Breast epithelium (tissue), 4 donors: ENCODE measurements at places on chromosomes 7 and 10. TPM values are rescaled to one million over a fixed set of nuclear protein-coding genes. Genes with fewer than 3 reads are reported as not detected.

DNA sequence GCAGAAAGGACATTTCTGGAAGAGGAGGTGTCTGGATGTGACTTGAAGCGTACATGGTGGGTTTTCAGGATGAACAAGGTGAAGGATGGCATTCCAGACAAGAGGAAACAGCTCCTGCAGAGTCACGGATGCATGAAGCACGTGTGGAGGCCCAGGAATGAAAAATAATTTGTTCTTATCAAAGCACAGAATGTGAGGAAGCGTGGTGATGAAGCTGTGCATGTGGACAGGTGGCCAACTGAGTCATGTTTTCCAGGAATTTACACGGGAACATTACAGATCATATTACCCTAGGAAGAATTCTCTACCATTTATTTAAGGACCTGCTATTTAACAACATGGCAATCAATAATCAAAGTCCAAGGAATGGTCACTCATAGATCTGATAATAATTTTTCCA, 413.2 kb upstream of the KLF6 start:
- no peak for DNase-seq
- no peaks in the 10 kb centered on the region for H3K27me3 ChIP-seq
- no peaks in the 10 kb centered on the region for H3K36me3 ChIP-seq
- H3K4me3 ChIP-seq, result no peak overlapping the region

ELFN1 gene
- total RNA-seq, result 1.3 TPM

TEX47 gene
- total RNA-seq, result not detected

DNA sequence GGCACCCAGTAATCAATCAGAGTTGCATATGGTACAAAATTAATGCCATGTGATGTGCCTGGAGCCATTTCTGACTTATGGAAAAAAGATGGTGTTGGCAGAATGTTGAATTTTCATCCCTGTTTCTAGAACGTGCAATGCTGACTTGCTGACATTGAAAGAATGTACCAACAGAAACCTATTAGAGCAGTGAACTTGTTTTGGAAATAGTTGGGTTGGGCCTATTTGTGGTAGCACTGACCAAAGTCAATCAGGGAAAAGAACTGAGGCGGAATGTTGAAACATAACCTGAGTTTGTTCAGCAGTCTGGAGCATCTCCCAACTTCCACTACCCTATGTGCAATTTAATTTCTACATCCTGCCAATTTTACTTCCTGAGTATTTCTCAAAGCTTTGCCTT, 11.7 kb upstream of the KIAA1217 start:
- H3K36me3 ChIP-seq, result no peaks in the 10 kb centered on the region
- DNase-seq, result no peak
- no peaks in the 10 kb centered on the region for H3K27me3 ChIP-seq
- H3K4me1 ChIP-seq, result no peaks in the 10 kb centered on the region
- H3K4me3 ChIP-seq, result no peak overlapping the region

- DNase-seq, result no peak
- no peaks in the 10 kb centered on the region for H3K27me3 ChIP-seq
- H3K36me3 ChIP-seq, result no peaks in the 10 kb centered on the region
- no peak overlapping the region for H3K27ac ChIP-seq
Measured at GRCh38 chr10:2543142-2543886, 524.0 kb upstream of the PFKP start.

- no peaks in the 10 kb centered on the region for H3K4me1 ChIP-seq
- no peak for DNase-seq
- H3K27me3 ChIP-seq, result no peaks in the 10 kb centered on the region
- peak overlapping the region; percentile 67 for H3K27ac ChIP-seq
- peak overlapping the region; percentile 54 for H3K4me3 ChIP-seq
- no peaks in the 10 kb centered on the region for H3K36me3 ChIP-seq
Measured at GRCh38 chr10:100346351-100346764, 675 bp upstream of the SCD start.

DNA sequence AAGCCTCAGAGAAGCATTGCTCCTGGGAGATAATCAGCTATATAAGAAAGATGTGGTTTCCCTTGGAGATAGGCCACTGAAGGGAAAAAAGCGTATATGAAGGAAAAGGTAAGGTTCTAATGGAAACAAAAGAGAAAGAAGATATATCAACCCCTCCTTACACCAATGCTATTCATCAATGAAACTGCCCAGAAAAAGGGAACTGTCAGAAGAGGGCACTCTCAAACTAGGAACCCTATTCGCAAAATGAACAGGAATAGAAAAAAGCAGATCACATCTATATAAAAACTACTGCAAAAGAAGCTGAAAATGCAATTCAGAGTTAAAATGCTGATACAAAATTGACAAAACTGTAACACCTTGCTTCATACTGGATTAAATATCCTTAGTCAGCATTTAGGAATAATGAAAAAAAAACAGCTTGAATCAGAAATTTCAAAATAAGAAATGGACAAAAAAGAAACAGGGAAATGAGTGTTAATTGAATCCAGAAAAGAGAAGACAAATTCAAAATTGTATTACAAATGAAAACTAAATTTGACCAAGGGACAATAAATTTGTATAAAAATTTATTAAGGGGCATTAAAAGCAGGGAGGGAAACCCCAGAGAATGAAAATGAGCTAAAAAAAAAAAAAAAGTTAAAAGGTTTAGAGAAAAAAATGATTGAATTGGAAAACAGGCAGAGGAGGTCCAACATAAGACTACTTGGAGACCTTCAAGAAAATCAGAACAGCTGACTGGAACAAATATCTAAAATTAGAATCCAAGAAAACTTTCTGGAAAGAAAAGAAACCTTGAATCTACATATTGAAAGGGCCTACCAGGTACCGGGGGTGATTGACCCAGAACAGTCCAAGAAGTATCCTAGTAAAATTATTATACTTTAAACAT, 17.9 kb downstream of the NHLRC2 start:
- no peaks in the 10 kb centered on the region for H3K27me3 ChIP-seq
- DNase-seq, result no peak
- H3K36me3 ChIP-seq, result no peaks in the 10 kb centered on the region
- no peak overlapping the region for H3K4me3 ChIP-seq
- H3K4me1 ChIP-seq, result no peaks in the 10 kb centered on the region

DNA sequence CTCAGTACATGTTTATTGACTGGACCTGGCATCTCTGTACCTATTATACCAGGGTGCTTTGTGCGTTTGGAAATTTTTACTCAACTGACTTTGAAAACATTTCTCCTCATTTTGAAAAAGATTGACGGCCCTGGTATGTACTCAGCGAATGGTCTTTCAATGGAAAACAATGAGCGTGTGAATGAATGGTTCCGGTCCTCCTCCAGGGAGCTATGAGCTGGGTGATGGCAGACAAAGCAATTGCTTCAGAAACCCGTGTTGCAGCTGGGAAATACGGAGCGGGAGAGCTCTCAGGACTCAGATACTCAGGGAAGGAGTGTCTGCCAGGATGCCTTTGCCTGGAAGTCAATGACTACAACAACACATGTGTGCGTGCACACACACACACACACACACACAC, 125.9 kb downstream of the PAXIP1 start:
- no peak overlapping the region for H3K27ac ChIP-seq
- no peaks in the 10 kb centered on the region for H3K36me3 ChIP-seq
- H3K27me3 ChIP-seq, result no peaks in the 10 kb centered on the region
- no peak overlapping the region for H3K4me3 ChIP-seq

- H3K36me3 ChIP-seq, result no peaks in the 10 kb centered on the region
- DNase-seq, result no peak
- H3K27me3 ChIP-seq, result no peaks in the 10 kb centered on the region
- no peak overlapping the region for H3K4me3 ChIP-seq
Measured at GRCh38 chr10:107611115-107611514, 446.6 kb upstream of the SORCS1 start.

- H3K4me1 ChIP-seq, result no peaks in the 10 kb centered on the region
- no peaks in the 10 kb centered on the region for H3K36me3 ChIP-seq
- no peaks in the 10 kb centered on the region for H3K27me3 ChIP-seq
- no peak overlapping the region for H3K4me3 ChIP-seq
- H3K27ac ChIP-seq, result no peak overlapping the region
Measured at GRCh38 chr7:109094-109493, 83.3 kb upstream of the FAM20C start.

FAM237B gene
- 0.15 TPM for total RNA-seq

GRCh38 chr7:157046681-157047080, 36.2 kb upstream of the MNX1 start:
- no peaks in the 10 kb centered on the region for H3K36me3 ChIP-seq
- peak; percentile 21 for DNase-seq
- H3K4me3 ChIP-seq, result no peak overlapping the region
- H3K4me1 ChIP-seq, result no peaks in the 10 kb centered on the region
- no peak overlapping the region for H3K27ac ChIP-seq
- no peaks in the 10 kb centered on the region for H3K27me3 ChIP-seq

- H3K4me1 ChIP-seq, result no peaks in the 10 kb centered on the region
- no peaks in the 10 kb centered on the region for H3K27me3 ChIP-seq
- no peak overlapping the region for H3K4me3 ChIP-seq
- no peak for DNase-seq
Measured at GRCh38 chr10:74293686-74294371, 142.8 kb downstream of the ADK start.

GRCh38 chr10:49183596-49184542, 4.3 kb downstream of the TMEM273 start:
- H3K4me1 ChIP-seq, result no peaks in the 10 kb centered on the region
- H3K36me3 ChIP-seq, result no peaks in the 10 kb centered on the region
- H3K27me3 ChIP-seq, result no peaks in the 10 kb centered on the region
- no peak for DNase-seq
- no peak overlapping the region for H3K4me3 ChIP-seq
- no peak overlapping the region for H3K27ac ChIP-seq
